NCI-H1436 treated with DMSO at 0.1 percent for 48 hours (cell line): ENCODE measurements at places on chromosomes 3 and 15.
A peak's percentile ranks its signal among the peaks of the same experiment; 100 is the strongest.

GRCh38 chr15:51232581-51232980, 105.8 kb downstream of the CYP19A1 start:
- DNase-seq: no peak

GRCh38 chr3:4996223-4996765, 17.1 kb downstream of the BHLHE40 start:
- no peak for DNase-seq

DNA sequence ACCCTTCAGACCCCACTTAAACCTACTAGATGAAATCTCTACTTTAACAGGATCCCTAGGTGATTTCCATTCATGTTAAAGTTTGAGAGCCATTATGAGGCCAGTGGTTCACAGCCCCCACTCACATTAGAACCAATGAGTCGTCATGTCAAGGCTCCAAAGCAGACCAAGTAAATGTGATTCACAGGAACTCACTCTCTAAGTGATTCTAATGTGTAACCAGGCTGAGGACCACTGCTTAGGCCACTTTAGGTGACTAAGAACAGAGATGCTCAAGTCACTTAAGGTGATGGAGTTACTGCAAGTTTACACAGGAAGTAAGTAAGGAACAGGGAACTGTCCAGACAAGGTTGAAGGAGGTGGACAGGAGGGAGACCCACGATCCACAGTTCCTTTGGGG, 7.7 kb downstream of the GALNT15 start:
- no peak for DNase-seq

GRCh38 chr15:26702381-26702780, 70.5 kb downstream of the GABRB3 start:
- DNase-seq: peak; percentile 60

- DNase-seq: no peak
Observed at GRCh38 chr3:140627756-140628155, 50.1 kb upstream of the TRIM42 start.

DNA sequence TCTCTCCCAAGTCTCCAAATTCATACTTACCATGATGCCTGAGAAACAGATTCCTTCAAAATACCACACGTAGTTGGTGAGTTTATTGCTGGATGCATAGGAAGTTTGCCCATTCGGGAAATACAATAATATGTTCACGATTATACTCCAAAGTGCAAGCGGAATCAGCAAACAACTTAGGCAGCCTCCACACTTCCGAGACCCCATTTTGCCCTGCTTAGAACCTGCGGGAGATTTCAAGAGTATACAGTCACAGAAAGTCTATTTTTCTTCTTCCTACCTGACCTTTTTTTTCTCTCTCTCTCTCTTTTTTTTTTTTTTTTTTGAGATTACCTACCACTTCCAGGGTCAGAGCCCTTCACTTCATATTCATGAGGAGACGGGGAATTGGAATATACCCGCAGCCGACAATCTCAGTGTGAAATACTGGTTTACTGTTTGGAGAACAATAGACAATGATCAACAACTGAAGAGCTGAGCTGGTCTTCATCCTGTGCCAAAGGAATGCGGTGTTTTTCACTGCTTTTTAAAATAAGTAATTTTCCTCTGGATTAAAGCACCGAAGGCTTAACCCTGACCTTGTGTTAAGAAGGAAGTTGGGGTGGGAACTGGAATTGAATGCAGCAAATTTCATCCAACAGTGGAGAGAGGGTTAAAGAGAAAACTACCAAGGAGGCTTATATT, at the start of gene TM4SF18:
Gene TM4SF18 (minus strand): TSS at position 461 of the 684 bp plus-strand sequence. CDS start 254 bp downstream, at position 207.
- no peak for DNase-seq

GRCh38 chr3:121411523-121411922, 134.3 kb downstream of the POLQ start:
- no peak for DNase-seq

DNA sequence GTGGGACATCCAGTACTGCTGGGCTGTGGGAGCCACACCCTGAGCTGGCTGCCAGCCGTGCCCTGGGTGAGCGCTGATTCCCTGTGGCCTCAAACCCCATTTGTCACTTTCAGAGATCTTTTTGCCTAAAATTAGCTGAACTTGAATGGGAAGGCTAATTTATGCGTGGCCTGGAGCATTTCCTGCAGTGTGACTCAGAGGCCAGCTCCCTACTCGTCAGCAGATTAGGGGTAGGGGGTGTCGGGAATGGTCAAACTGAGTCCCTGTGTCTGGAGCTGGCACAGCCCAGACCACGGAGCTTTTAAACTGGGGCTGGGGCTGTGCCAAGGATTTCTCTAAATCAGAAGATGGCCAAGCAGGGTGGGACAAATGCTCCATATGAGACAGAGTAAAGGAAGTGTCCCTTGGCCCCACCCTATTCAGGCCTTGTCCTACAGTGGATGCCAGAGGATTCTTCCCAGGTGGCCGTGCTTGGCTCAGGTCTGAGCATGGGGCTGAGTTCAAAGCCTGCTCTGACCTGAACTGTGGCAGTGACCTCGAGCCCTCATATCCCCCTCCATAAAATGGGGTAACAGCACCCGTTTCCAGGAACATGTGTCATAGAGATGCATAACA, 59.7 kb downstream of the ATP2B2 start:
- no peak for DNase-seq

DNA sequence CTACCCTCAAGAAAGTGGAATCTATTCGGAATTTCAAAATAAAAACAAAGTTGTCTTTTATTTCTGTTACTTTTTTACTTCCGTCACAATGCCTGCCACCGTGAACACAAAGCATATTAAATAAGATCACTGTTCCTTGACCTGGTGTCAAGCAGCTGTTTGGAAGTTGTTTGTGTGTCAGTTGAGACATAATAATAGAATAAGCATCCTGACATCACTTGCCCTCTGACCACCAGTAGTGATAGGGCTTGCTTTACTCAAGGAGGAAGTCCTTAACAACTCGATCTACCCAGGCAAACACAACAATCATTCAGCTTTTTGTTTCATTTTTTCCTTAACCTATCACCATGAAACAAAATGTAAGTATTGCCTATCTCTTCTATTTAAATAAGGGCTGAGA, 454.4 kb upstream of the RASGRP1 start:
- no peak for DNase-seq

- no peak for DNase-seq
Observed at GRCh38 chr3:171995486-171995885, 43.9 kb upstream of the FNDC3B start.

DNA sequence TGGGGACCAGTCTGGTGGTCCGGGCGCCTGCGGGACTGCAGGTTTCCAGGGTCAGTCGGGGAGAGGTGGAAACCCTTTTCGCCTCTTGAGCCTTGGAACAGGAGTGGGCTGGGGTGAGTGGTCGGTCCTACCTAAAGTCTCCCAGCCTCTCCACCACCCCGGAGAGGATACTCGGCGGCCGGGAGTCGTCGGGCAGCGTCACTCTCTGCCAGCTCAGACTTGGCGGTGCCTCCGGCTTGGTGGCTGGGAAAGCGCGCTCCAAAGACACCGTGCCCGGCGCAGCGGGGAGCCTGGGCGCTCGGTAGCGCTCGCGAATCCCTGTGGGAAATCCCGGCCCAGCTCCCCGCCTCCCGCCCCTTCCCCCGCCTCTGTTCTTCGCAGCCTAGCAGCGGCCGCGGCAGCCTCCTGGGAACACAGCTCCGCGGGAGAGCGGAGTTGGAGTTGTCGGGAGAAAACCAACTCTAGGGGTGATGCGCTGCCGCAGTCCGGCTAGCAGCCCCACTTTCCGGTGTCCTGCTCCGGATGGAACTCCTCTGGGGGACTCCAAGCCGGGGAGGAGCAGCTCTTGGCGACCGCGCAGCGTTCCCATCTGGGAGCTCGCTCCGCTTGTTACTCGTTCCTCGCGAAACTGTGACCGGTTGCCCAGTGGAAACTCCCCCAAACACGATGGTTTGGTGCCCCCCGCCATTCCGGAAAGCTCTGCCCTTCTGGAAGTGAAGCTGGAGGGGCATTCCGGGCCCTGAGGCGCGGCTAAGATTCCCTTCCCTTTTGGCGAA, 1.4 kb downstream of the EPHB1 start:
- DNase-seq: no peak

DNA sequence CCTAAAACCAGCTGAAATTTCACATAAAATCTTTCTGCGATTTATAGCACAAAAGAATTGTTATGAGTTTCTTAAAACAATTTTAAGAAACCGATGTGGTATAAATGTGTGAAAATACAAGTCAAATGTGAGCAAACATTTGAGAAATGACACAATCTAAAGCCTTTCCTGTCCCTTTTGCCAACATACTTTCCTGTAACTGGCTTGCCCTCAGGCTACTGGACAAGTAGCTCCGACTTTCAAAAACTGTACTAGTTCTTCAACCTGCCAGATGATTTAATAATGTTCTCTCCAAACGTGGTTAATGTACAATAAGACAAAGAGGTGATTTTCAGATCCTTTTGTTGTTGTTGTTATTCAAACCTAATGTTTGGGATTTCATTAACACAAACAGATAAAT, 105.9 kb upstream of the ARHGEF26 start:
- no peak for DNase-seq

DNA sequence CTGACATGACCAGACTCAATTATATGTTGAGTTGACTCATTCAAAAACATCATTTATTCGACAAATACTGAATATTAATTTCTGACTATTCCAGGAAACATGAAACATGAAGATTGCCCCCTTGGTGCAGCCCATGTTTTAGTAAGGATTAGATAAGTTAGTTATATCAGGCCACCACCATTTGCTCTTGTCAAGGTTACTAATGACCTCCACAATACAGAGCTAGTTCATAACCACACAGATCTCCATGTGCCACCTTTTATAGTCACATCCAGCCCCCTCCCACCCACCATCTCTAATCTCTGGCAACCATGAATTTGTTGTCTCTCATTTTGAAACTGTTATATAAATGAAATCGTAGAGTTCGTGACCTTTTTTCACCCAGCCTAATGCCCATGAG, 15.7 kb downstream of the KLHL18 start:
- DNase-seq: no peak

- DNase-seq: no peak
Observed at GRCh38 chr3:12929801-12930200, 88.4 kb upstream of the RPL32 start.

- no peak for DNase-seq
Observed at GRCh38 chr3:141434255-141434654, 52.6 kb upstream of the RASA2 start.

GRCh38 chr3:168044049-168044448, 51.7 kb downstream of the GOLIM4 start:
- DNase-seq: no peak

DNA sequence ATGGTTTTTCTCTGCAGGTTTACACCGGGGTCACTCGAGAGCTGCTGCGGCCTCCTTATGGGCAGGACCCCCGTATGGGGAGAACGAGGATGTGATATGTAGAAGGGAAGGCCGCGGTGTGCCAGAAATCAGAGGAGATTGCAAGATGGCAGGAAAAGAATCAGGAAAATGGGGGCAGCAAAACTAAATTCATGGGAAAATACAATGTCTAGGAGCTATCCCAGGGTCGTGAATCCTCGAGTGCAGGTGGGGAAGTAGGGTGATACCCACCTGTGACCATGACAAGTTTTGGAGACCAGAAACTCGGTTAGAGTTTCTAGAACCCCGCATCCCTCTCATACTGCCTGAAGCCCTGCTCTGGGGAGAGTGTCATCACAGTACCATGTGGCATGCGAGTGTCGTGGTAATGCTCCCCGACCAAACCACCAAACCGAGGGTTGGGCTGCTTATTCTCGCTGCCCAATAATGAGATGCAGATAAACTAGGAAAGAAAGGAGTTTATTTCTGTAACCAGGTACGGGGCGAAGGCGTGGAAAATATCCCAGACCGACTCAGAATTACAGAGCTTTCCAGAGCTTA, 781 bp downstream of the TRNT1 start:
- no peak for DNase-seq

DNA sequence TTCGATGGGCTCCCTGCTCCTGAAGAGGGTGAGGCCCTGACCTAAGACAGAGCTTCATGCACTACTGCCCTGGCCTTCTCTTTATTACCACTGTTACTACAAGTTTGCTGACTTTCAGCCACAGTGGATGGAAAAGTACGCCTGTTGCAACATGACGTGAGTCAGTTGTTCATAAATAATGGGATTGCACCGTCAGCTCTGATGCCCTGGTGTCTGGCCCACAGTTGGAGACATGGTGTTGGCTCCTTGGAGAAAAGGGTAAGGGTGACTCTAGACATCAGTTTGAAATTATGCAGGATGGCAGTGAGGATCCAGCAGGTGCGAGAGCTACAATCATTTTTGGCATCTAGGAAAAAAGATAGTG, 5.5 kb downstream of the PAQR5 start:
- no peak for DNase-seq

DNA sequence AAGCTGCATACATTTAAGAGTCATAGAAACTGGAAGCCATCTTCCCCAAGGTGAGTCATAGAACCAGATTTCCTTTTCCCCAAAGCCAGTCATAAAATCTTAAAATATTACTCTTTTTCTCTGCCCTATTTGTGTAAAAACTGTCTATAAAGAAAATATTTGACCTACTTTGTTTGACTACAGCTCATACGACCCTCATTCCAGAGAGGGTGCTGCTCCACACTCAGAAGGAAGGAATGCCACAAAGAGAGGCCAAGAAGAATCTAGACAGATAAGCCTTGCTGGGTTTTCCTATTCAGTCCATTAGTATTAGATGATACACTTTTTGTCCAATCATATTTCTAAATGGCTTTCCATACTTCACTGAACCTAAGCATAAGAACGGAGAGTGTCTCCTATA, 671.6 kb upstream of the SGO1 start:
- DNase-seq: no peak

DNA sequence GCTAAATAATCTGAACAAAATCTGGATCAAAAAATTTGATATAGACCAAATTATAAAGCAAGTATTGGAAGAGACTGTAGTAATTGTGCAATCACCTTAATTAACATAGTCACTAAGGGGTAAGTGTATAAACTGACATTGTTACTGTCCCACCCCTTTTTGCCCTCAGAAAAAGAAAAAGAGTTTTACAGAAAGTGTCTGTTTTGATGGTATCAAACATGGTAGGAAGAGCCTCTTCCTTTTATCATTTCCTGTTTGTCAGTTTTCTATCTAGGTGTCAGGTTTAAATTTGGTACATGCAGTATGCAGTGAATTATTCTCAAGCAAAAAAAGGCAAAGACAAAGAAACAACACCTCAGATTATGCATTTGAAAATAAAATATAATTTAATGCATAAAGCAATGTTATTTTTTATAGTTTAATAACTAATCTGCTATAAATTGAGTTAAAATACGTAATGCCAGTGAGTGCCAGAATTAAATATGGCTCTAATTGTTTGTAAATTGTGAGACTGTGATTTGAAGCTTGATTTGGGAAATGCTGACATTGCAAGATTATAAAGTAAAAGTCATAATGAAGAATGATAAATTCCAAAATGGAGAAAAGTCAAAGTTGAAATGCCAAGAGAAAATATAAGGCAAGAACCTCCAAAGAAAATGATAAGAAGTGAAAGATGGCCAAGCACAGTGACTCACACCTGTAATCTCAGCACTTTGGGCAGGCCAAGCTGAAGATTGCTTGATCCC, 30.3 kb upstream of the CMC1 start:
- DNase-seq: no peak

DNA sequence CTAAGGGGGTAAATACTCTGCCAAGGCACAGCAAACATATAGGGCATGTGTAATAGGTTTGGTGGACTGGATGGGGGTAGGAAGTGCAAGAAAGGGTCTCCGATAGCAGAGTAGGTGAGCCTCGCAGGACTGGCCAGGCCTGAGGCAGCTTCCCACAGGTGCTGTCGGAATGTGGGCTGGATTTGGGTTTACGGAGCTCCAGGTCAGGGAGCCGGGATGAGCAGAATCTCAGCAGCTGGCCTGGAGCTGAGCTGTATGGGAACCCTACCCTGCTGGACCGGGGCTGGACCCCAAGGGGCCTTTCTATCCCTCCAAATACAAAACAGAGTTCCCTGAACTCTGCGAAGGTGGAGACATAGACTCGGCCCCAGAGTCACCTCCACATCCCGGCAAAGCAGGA, 15.0 kb downstream of the KLF15 start:
- DNase-seq: no peak
